Activated CD4-positive, alpha-beta T cell treated with anti-CD3 and anti-CD28 coated beads for 24 hours (primary cell): ENCODE measurements at places on chromosomes 2 and 18.

- no peak for DNase-seq
Observed at GRCh38 chr18:50143294-50143693, 51.7 kb downstream of the MYO5B start.

DNA sequence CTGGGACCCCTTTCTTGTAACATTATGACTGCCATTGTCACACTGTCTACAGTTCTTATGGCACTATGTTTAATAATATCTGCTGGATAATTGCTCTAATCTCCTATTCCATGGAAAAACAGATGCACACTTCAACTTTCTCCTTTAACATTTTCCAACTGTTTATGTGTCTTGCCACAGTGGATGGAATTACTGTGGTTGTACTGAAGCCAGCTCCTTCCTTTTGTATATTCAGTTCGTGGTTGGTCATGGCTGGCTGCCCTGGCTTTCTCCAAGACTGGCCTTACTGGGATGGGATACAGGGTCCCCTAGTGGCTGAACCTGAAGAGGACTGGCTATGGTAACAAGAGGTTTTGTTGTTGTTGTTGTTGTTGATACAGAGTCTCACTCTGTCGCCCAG lies 113.9 kb downstream of the SS18 start:
- DNase-seq, result no peak

DNA sequence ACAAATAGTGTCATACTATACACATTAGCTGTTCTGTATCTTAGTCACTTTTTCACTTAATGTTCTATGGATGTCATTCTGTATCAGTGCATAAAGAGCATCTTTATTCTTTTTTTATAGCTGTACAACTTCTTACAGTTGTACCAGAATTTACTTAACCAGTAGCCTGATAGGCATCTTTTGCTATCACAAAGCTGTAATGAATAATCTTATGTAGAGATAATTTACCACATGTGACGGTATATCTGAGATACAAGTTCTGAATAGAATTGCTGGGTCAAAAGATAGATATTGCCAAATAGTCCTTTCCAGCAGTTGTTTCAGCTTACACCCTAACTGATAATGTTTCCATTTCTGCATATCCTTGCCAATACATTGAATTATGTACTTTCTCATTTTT lies 70.0 kb downstream of the PTRHD1 start:
- DNase-seq, result no peak

GRCh38 chr18:13036622-13037320 lies 45.6 kb downstream of the CEP192 start:
- DNase-seq, result no peak
